ENCODE measurements at places on chromosomes 1 and 21.

GRCh38 chr1:184664042-184664660 is 90.5 kb downstream of the EDEM3 start:
- DNase-seq: no peak

- no peak for DNase-seq
Observed at GRCh38 chr1:93839753-93840152, 39.3 kb downstream of the DNTTIP2 start.

GRCh38 chr1:21289700-21290545 is at the start of gene ECE1:
TSS of gene ECE1 (minus strand) at chr1:21290463. CDS start at chr1:21290414, 49 bp downstream.
- no peak for DNase-seq

GRCh38 chr1:226898246-226898645 is 27.8 kb downstream of the PSEN2 start:
- no peak for DNase-seq

- DNase-seq: no peak
Observed at GRCh38 chr1:192697771-192698170, 61.8 kb downstream of the RGS13 start.

- DNase-seq: no peak
Observed at GRCh38 chr1:223859058-223859457, 13.3 kb upstream of the TP53BP2 start.

Data from activated naive CD4-positive, alpha-beta T cell (primary cell).